ENCODE measurements at places on chromosomes 16 and 17.

- no peak for DNase-seq
Observed at GRCh38 chr16:22372882-22373661, 1.3 kb downstream of the CDR2 start.

- DNase-seq, result no peak
Observed at GRCh38 chr17:64786337-64786736, 124.2 kb upstream of the SMURF2 start.

DNA sequence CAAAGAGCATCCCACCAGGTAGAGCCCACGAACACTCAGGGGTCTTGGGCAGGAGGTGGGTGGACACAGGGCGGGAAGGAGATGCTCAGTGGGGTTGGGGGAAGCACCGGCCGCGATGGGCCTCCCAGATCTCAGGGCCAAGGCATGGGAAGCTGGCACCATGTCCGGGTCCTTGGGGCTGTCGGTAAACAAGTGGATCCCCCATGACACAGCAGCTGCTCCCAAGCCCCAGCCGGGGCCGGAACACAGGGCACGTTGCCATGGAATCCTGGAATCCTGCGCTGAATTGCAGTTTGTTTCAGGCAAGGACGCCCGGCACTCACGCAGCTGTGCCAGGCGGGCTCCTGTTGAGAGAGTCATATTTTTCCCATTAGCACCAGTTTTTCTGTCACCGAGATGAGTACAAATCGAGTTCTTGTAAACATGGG lies 23.0 kb upstream of the CHMP6 start:
- no peak for DNase-seq

DNA sequence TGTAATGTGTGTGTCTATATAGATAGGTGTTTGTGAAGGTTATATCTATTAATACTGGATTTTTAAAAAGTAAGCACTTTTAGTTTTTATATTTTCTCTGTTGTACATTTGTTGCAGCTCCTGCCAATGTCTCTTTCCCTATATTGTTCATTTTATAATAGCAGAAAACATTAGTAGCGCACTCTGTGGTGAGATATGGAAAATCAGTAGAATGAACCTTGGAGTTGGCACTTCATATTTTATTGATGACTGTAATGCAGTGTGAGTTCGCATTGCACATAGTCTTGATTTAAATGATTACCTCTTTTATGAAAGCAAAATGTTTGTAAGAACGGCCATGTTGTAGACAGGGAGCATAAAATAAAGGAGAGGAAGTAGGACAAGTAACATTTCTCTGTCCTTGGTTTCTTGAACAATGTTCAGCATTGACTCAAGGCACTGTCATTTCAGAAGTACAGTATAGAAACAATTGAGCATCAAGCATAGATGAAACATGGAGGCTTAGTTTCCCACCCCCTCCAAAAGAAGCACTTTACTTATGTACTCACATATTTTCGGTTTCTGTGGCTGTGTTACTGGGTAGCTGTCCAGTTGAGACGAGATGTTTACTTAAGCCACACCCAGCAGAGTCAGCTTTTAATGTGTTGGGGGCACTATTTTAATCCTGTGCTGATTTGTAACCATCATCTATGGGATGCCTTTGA lies 74.0 kb downstream of the TANC2 start:
- no peak for DNase-seq

GRCh38 chr16:4410335-4411075 lies 5.9 kb downstream of the CORO7 start:
- DNase-seq, result no peak

Data from NCI-H187 treated with DMSO at 0.1 percent for 48 hours (cell line).